ENCODE measurements at places on chromosomes 7 and 10.

DNA sequence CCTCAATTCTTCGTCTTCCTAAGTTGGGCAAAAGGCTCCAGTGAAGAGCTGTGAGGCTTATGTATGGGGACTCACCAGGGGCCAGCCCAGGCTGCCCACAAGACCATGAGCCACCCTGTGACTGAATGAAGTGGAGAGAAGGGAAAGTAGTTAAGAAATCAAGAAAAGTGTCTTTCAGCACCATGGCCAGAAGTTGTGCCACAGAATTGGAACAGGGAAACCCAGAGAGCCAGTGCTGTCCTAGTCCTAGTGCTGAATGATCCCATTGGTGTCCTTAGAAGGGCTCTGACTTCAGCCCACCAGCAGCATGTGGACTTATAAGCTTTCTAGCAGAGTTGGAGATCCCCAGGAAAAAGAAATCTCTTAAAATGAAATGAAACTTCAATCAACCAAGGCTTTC lies 37.0 kb upstream of the CCSER2 start:
- peak; percentile 48 for DNase-seq

- no peak for DNase-seq
Observed at GRCh38 chr10:92238586-92239098, 52.2 kb downstream of the CPEB3 start.

- no peak for DNase-seq
Observed at GRCh38 chr10:99433378-99434020, 3.1 kb upstream of the GOT1 start.

GRCh38 chr10:23099079-23099478 lies 3.7 kb downstream of the MSRB2 start:
- no peak for DNase-seq

DNA sequence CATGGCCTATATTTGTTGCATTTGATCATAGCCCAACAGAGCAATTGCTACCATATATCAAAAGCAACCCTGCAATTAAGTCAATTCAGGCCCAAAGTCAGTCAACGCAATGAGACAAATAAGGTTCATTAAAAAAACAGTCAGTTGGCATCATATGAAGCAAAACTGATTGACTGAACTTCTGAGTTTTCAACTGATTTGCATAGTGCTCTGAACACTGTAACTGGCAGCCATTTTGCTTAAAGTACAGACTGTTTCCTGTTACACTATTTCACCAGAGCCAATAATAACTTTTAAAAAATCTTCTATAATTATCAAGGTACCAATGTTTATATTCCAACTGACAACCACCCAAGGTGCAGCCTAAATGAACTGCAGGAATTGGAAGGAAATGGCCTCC lies 68.4 kb upstream of the RAPGEF5 start:
- no peak for DNase-seq

DNA sequence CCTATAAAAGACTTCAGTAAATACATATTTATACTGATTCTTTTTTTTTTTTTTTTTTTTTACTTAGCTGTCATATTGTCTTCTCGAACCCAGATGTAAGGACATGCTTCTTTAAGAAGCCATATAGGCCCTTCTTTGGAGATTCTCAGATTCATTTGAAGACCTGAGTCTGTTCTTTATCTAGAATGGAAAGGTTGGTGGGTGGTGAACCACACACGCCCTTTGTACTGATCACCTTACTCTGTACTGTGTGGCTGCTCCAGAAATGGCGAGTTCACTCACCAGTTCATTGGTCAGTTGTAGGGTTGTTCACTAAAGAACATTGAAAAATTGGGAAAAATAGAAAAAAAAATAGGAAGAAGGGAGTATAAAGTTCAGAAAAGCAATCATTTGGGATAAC lies 32.5 kb downstream of the LANCL2 start:
- no peak for DNase-seq

DNA sequence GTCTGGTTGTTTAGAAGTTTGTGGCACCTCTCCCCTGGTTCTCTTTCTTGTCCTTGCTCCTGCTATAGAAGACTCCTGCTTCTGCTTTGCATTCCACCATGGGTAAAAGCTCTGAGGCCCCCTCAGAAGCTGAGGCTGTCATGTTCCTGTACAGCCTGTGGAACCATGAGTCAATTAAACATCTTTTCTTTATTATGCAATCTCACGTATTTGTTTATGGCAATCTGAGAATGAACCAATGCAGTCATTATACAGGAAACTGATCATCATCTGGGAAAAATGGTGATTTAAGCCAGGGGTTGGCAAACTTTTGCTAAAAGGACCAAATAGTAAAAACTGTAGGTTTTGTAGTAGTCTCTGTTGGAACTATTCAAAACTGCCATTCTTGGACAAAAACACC lies 175.4 kb downstream of the CSTF2T start:
- DNase-seq: no peak

DNA sequence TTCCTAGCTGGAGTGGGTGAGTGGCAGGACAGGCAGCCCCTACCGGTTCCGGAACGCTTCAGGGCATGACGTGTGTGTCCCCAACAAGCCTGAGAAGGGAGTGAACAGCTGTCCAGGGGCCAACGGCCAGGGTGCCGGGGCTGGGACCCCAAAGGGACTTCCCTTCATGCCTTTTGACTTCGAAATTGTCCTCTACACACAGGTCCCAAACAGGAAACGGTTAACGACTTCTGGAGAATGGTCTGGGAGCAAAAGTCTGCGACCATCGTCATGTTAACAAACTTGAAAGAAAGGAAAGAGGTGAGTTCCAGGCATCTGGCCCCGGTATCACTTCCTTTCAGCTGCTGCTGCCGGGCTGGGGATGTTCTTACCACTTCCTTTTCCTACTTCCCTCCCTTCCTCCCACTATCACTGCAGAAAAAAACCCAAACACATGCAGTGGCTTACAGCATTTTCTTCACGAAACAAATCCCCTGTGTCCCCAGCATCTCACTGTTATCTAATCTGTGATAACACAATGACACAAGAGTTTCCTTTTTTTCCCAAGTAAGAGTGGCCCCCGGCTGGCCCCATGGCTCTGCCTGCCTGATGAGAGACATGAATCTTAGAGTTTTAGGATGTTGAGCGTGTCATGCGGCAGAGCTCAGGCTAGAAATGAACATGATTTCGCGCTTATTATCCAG lies 63.2 kb downstream of the MKI67 start:
- no peak for DNase-seq

GRCh38 chr7:135409845-135410542 lies 99.9 kb downstream of the CNOT4 start:
- no peak for DNase-seq

DNA sequence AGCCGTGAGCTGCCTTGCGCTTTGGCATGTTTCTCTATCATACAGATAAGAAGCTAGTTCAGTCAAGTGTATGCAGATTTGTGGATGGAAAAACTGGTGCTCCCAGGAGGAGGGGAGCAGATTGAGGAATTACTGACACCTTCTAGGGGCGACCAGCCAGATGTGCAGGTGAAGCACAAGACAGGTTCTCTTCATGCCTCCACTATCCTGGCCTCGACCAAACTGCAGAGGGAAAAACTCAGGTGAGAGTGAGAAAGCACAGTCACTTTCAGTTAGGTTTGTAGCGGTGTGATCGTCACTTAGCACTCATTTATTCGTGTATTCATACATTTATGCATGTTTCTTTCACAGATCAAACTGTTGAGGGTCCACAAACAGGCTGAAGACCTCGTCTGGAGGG lies 600 bp upstream of the DBNL start:
- DNase-seq: no peak

- no peak for DNase-seq
Observed at GRCh38 chr7:111301891-111302290, 211.0 kb downstream of the LRRN3 start.

DNA sequence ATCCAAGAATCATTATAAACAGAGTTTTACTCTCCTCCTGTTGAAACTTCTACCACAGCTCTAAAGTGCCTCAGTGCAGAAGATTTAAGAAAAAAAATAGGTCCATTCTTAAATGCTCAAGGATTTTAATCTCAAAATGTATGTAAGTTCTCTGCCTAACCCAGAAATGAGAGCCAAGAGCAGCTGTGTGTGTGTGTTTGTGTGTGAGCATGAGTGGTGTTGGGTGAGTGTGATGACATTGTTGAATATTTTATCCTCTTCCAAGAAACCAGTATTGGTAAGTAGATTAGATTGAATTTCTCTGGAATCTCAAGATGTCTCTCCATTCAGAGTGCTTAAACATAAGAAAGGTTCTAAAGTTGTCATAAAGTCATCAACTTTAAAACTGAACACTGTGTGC lies 363.6 kb upstream of the NFE2L3 start:
- DNase-seq: no peak

GRCh38 chr7:21617513-21617912 lies 74.7 kb downstream of the DNAH11 start:
- DNase-seq: no peak

DNA sequence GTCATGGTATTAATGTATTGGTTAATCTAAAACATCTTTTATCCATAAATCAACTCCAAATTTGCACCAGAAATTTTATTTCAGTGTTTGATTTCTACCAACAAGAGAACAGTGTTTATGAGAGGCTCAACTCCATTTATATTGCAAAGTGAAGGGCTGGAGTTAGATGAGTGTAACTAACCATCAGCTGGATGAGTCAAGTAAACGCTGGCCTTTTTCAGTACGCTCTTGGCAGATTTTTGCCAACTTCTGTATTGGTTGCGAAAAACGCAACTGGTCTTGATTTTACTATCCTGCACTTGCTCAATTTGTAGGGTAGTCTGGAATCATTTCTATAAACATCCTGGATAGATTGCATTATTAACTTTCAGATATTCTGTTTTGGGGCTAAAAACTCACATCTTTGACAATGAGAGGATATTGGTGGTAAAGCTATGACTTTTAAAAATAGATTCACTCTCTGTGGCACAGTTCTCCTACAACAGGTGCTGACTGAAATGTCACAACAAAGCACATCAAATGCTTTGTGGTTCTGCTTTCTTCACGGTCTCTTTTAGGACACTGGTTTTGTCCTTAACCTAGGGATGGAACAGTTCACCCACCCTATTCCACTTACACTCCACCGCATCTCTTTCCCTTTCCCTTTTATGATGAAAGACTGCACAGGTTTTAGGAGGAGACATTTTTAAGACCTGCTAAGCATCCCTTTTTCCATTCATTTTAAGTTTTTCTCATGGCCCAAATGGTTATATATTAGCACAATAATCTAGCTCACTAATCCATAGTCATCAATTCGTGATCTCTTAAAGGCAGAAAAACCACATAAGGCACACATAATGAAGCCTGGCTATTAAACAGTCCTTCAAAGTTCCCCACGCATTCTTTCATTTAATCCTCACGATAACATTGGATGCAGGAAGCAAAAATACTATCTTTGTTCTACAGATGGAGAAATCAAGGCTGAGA lies 12.8 kb downstream of the CACNA2D1 start:
- no peak for DNase-seq

GRCh38 chr7:11847336-11847735 lies 15.3 kb upstream of the THSD7A start:
- DNase-seq: no peak

- DNase-seq: no peak
Observed at GRCh38 chr7:87111877-87112276, 40.4 kb upstream of the DMTF1 start.

DNA sequence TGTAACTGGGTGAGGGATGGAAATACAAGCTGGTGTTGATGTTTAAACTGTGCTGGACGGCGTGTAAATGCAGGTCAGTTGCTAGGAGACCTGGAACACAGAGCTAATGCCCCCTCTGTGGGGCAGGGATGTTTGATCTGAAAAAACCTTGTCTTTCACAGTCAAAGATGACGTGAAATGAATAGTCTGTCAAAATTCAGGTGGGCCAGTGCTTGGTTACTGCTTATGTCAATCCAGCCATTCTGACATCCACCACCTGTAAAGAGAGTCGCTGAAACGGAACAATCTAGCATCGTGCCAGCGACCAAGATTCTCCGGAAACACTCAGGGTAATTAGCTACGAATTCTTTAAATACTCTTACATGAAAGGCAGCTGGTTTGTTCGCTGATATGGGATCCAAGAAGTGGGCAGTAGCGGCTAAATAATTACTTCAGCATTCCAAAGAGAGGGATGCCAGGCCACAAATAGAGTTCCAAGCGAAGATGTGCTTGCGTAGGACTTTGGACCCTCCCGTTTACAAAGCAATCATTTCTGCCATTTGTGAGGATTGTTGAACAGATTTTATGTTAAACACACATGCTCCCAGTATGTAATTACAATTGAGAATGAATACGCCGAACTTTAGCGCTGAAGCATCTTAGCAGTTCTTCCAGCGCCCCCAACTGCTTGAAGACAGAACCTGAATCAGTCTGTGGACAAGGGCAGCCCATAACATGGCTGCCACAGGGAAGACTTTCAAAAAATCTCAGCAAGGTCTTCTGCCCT lies 7.3 kb upstream of the ASB4 start:
- peak; percentile 27 for DNase-seq

- DNase-seq: no peak
Observed at GRCh38 chr7:117565226-117565625, 85.4 kb downstream of the CFTR start.

- no peak for DNase-seq
Observed at GRCh38 chr7:95501261-95501832, 15.6 kb downstream of the ASB4 start.

GRCh38 chr7:40493609-40494051 lies 358.8 kb downstream of the SUGCT start:
- DNase-seq: no peak

GRCh38 chr10:70756700-70757360 lies 28.3 kb downstream of the TBATA start:
- no peak for DNase-seq

DNA sequence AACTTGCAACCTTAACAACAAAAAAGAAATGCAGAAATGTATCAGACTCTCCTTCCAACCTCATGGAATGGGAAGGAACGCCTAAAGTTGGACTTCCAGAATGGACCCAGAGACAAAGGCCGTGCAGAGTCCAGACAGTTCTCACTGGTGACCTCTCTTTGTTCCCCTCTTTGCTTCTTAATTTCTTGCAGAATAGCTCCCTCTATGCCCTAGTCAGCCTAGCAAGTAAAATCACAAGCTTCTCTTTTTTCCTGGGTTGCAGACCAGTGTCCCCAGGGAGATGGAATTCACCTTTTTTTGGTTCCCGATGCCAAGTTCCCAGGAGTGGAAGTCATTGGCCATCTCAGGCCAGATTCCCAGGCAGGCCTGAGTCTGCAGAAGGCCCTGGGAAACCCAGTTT lies 278.0 kb downstream of the CCSER2 start:
- no peak for DNase-seq

- DNase-seq: no peak
Observed at GRCh38 chr7:34224281-34224680, 318.9 kb downstream of the BMPER start.

DNA sequence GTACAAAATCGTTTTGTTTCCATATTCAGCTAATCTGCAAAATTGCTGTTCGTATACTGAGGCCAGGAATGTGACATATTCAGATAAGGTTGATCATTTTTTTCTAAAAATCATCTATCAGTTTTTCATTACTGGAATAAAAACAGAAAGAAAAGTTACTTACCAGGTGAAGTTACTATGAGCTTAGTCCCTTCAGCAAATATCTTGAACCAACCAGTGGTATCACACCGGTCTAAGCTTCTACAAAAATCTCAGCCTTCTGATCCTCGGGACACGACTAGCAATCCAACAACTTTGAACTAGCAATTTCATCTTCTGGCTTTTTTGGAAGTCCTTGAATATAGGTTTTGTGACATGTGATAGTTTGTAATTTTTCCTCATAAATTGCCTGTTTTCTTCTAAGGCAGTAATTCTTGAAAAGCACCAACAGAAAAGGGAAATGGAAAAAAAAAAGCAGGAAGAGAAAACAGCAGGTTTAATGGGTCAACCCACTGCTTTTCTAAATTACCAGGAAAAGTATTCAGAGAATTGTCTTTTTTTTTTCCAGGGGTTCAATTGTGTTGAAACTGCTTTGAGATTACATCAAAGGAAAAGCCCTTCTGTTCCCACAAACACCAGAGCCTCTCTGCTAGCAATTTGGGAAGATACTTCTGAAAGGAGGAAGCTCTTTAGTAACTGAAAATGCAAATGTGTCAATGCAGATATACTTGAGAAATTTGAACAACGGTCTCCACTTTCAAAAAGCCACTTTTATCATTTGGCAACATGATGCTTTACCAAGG lies 2.9 kb upstream of the TARP start:
- no peak for DNase-seq
